Stimulated activated CD8-positive, alpha-beta memory T cell treated with anti-CD3 and anti-CD28 coated beads, Interleukin-4, amount 100 ng/mL, for 4 hours (primary cell): ENCODE measurements at places on chromosomes 11 and 22.

GRCh38 chr11:102527684-102528083 is 2.9 kb downstream of the MMP7 start:
- DNase-seq, result no peak

DNA sequence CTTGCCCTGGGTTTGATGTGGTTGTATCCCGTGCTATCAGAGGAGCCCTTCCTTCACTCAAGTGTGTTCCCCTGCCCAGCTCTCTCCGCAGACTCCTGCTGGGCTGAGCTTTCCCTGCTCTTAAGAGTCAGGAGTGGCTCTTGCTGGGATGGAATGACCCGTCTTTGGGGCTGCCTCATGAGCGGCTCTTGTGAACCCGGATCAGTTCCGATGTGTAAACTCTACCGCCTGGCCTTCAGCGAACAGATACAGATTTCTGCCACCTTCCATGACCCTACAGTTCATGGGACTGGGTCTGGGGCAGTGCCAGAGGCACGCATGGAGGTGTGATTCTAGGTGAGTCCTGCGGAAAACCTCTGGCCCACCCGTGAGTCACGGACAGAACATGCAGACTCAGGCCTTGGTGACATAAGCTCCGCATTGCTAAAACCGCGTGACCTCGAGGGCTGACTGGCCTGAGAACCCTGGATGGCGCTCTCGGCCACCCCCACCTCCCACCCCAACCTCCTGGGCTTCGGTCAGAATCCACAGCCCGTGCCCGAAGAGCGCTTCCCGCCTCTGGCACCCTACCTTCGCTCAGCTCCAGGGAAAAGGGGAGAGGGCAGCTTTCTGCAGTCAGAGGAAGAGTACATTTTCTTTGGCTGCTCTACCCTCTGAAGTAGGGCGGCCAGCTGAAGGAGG is 1.3 kb upstream of the ZBTB16 start:
- no peak for DNase-seq

DNA sequence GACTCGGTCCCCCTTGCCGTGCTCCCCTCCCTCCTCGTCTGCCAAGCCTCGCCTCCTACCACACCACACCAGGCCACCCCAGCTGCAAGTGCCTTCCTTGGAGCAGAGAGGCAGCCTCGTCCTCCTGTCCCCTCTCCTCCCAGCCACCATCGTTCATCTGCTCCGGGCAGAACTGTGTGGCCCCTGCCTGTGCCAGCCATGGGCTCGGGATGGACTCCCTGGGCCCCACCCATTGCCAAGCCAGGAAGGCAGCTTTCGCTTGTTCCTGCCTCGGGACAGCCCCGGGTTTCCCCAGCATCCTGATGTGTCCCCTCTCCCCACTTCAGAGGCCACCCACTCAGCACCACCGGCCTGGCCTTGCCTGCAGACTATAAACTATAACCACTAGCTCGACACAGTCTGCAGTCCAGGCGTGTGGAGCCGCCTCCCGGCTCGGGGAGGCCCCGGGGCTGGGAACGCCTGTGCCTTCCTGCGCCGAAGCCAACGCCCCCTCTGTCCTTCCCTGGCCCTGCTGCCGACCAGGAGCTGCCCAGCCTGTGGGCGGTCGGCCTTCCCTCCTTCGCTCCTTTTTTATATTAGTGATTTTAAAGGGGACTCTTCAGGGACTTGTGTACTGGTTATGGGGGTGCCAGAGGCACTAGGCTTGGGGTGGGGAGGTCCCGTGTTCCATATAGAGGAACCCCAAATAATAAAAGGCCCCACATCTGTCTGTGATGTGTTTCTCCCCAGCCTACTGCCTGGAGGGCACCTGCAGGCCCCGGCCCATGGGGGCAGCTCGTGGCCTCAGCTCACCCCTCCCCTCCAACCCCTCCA is 29.8 kb downstream of the CAPN1 start:
- no peak for DNase-seq

DNA sequence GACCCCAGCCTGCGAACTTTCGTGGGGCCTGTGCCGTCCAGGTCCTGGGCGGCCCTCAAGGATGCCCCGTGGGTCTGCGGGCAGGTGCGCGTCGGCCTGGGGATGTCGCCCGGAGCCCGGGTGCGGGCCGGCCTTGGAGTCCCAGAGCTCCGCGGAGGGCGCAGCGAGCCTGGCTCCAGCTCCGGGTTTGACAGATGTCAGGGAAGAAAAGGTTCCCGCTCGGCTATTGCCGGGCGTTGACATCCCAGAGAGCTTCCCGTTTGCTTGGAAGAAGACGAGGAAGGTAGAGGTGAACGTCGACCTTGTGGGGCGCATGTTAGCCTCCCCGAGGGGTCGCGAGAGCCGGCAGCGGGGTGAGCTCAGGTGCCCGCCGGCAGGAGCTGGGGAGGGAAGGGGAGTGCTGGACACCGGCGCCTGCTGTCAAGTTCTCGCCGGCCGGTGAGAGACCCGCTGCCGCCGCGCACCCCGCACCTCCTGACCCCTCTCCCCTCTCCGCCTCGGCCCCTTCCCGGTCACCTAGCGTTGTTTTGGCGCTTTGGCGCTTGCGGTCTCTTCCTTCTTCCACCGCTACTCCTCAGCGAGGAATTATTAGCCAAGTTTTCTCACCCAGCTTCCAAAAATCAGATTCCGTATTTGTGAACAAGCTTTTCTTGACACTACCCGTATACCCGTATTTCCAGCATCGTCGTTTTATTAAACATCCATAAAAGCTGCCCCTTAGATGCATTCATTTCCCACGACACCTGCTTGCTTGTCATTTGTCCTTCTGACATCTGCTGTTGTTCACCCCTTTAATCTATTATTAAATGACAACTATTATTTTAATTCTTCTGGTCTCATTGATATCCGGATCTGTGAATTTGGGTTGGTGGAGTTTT is 1.3 kb downstream of the BMAL1 start:
- no peak for DNase-seq

- no peak for DNase-seq
Measured at GRCh38 chr11:11029027-11029426, 171.2 kb upstream of the ZBED5 start.

DNA sequence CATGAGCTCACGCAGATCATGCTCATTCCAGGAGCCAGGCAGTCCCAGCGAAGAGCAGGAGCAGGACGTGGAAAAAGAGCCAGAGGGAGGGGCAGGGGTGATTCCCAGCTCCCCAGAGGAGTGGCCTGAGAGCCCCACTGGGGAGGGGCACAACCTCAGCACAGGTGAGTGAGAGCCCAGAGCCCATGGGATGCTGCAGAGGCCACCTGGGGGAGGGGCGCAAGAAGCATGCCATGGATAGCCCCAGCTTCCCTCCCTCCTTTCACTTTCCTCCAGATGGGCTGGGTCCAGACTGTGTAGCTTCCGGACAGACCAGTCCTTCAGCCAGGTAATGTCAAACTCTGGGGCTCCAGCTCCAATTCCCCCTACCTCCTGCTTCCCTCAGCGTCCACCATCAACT is 6.2 kb downstream of the SMTNL1 start:
- DNase-seq, result no peak

GRCh38 chr22:17896586-17896985 is 122.3 kb upstream of the BID start:
- no peak for DNase-seq

GRCh38 chr11:21650961-21651360 is 541.9 kb upstream of the ANO5 start:
- DNase-seq, result no peak
